ENCODE measurements at places on chromosomes 2 and 18.

DNA sequence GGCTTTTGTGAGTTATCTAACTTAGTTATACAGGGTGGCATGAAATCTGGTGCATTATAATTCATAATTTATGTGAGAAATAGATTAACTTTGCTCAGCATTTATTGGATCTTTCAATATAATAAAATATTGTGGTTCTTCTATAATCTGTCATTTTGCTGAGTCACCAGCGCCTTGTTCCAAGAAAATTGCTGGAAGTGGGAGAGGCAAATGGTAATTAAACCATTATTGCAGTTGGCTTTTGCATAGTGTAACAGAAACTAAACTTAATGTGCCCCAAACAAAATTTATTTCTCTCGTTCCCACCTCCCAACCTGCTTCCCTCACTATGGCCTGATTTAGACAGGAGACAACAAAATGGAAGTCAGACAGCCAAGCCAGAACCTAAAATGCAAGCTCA lies 146.3 kb downstream of the GALR1 start:
- DNase-seq = no peak

DNA sequence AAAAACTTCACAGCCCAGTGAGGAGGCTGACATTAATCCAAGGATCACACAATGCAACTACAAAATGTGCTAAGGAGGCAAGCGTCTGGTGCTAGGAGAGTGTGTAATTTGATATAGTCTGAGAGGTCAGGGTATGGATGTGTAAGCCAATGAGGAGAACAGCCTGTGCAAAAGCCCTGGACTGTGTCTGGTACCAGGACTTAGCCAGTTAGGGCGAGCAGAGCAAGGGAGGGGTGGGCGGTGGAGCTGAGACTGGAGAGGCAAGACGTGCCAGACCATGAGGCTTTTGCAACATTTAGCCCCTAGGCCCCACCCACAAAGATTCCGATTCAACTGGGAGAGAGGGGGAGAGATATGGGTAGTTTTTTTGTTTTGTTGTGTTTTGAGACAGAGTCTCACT lies 33.5 kb upstream of the SPRED2 start:
- DNase-seq = no peak

- DNase-seq = no peak
Observed at GRCh38 chr18:60235164-60235563, 137.4 kb downstream of the MC4R start.

DNA sequence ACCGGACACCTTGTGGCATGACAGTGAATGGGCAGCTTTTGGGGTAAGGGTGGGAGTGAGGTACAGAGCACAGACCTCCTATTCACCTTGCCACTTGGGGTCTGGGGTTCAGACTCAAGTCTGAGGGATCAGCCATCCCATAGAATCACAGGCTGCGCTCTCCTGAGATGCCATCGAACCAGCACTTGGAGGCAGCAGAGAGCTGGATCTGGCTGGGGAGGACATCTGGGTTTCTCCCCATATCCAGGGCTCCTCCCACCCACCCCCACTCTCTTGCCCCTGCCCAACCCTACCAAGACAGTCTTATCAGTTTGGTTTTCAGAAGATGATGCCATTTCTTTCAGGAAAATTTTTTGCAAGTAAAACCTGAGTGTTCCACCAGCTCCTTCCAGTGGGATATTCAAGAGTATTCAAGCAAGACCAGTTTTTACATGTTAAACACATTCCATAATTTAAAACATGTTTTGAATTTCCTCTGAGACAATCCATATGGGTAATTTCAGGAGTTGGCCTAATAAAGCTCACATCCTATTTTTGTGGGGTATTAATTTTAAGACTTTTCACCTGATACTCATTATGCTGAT lies 29.2 kb upstream of the TEX44 start:
- peak; percentile 80 for DNase-seq

DNA sequence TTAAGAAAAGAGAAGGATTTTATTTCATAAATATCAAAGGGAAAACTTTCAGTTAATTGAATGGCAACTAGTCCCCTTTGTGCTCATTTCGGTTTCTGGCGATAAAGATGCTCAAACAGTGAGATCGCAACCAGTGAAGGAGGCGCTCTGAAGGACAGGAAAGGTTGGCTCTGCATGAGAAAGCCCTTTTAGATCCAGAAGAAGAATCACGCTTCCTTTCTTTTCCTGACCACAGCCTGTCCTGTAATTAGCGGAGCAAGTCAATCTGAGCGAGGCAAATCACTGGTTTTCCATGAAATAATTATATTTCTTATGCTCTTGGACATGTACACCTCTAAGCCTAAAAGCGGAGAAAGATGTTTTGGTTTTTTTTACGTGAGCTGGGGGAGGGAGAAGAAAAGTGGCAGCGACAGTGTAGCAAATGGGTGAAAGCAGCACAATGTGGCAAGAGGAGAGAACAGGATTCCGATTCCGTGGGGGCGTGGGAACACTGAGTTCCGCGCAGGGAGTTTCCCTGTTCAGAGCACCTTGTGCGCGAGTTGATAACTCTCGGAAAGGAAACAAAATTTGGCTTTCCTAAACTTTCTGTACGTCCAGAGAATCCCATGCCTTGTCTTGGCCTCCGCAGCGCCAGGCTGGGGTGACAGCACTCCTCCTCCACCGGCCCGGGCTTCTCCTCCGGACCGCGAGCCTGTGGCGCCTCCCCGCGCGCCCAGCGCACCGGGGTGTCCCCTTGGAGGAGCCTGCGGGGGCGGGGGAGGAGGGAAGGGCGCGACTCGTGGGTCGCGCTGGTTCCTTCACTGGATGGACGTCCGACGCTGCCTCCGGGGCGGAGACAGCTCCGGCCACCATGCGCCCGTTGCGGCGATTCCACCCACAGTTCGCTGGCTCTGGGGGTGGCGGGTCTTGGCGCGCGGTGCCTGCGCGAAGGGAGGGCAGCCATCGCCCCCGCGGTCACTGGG lies 620 bp upstream of the SLC9A2 start:
- no peak for DNase-seq

- no peak for DNase-seq
Observed at GRCh38 chr18:24915547-24915946, 436.4 kb downstream of the ZNF521 start.

DNA sequence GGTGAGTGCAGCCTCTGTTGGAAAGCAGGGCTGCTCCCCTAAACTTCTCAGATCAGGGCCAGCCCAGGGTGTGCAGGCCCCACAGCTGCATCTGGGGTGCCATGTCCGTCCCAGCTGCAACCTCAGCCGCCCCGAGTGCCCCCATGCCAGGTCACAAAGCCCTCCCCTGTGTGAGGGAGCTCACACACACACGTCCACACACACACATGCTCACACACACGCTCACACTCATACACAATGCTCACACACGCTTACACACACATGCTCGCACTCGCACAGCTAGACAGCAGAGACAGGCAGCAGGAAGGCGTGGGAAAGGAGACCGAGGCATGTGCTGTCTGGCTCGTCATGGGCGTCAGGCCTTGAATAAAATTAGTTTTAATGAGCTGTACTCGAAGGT lies 55.4 kb downstream of the ADI1 start:
- DNase-seq = no peak

GRCh38 chr18:48621240-48621639 lies 82.4 kb downstream of the CTIF start:
- no peak for DNase-seq

DNA sequence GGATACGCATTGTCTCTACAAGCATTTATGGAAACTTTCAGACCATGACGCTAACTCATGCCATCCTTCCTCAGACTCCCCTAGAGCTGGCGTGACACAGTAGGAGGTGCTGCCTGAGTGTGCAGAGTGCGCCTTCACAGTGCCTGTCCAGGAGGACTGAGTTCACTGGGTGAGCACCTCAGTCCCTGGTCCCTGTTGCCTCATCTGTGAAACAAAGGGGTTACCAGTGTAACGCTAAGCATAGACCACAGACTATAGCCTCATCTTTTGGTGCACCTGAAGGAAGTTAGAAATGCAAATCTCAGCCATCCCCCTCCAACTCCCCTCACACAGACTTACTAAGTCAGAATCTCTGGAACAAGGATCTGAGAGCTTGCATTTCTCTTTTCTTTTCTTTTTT lies 142.8 kb downstream of the TMEM17 start:
- no peak for DNase-seq

GRCh38 chr2:80126596-80127189 lies 177.9 kb downstream of the LRRTM1 start:
- DNase-seq = peak; percentile 11

DNA sequence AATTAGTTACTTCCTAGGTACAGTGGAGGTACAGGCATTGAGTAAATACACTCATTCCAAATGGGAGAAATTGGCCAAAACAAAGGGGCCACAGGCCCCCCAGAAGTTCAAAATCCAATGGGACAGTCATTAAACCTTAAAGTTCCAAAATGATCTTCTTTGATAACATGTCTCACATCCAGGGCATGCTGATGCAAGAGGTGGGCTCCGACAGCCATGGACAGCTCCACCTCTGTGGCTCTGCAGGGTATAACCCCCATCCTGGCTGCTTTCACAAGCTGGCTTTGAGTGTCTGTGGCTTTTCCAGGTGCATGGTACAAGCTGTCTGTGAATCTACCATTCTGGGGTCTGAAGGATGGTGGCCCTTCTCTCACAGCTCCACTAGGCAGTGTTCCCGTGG lies 488.7 kb downstream of the DCDC2C start:
- no peak for DNase-seq

GRCh38 chr2:172273910-172274571 lies 153.3 kb upstream of the ITGA6 start:
- DNase-seq = no peak

DNA sequence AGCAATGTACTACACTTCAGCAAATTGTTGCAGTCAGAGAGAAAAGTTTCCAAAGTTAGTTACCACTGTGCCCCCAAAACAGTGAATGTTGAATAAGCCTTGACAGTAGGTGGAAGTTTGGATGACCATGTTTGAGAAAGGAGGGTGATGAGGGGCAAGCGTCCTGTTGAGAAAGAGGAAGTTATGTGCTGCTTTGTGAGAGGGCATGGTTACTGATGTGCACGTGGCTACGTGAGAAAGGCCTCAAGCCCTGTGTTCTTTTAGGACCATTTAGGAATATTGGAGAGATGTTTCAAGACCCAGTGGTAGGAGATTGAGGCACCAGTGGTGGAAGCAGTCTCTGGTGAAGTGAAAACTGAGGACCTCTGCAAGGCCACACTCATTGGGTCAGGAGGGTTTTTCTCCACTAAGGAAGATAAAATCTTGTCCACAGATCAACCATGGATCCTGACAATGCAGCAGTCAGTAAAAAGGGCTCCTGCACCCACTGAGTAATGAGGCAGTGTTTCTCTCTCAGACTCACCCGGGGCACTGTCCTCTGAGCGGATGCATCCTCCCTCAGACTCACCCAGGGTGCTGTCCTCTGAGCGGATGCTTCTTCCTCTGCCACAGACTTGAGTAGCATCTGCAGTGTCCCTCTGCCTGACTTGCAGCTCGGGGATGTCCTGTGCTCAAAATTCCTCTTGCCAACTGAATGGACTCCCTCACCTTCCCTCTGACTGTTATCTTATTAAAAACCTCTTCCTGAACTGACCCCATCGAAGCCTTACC lies 34.7 kb upstream of the ACTR3 start:
- no peak for DNase-seq

DNA sequence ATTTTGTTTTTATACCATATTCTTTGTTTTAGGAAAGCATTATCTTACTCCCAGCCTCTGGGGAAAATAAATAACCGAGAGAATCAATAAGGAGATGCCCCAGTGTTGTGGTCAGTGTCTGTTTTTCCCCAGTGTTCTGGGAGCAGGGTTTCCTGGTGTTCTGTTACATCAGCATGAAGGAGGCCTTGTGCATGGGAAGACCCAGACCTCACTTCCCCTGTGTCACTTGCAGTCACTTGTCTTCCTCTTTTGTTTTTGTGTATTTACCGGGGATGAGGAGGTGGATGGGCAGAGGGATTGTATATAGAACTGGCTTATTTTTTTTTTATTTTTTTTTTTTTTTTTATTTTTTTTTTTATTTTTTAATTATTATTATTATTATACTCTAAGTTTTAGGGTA lies 45.0 kb upstream of the MGAT5 start:
- DNase-seq = no peak

DNA sequence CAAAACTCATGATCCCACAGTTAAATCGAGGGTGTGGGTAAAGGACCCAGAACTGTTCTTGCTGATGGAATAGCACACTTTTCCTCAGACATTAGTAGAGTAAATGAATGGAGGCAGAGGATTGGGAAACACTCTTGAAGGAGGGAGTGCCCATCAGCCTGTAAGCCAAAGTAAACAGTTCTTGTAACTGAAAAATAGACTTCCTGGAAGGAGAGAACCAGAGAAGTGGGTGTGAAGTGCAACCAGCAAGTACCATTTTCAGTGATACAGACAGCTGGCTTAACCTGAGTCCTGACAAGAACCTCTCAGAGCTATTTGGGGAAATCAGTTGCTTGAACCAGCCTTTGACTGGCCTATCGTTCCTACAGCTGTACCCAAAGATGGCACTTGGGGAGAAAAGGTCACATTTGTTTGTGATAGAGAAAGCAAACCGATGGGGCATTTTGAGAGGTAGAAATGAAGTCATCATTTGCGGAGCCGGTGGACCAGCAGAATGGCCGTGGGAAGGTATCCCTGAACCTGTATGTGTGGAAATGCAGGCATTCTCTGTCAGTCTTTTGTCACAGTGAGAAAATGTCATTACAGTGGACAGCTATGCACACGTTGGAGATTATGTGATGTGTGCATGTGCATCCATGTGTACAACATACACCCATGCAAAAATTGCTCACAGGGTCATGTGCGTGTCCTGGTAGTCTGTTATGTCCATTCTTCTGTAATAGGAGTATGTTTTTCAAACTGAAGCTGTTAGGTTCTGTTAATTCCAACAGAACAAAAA lies 17.8 kb downstream of the CRIM1 start:
- DNase-seq = no peak

DNA sequence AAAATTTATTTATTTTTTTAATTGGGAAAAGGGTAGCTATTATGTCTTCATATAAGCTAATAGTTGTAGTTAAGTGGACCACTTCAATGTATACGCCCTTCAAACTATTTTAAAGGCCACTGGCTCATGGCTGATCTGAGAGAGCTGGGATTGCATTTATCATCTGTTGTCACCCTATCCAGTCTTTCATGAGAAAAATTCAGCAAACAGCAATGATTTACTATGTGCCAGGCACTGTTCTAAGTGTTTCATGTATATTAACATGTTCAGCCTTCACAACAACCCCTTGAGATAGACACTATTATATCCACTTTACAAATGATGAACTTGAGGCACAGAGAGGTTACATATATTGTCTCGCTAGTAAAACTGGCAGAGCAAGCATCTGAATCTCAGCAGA lies 66.1 kb upstream of the ZNF397 start:
- DNase-seq = no peak

DNA sequence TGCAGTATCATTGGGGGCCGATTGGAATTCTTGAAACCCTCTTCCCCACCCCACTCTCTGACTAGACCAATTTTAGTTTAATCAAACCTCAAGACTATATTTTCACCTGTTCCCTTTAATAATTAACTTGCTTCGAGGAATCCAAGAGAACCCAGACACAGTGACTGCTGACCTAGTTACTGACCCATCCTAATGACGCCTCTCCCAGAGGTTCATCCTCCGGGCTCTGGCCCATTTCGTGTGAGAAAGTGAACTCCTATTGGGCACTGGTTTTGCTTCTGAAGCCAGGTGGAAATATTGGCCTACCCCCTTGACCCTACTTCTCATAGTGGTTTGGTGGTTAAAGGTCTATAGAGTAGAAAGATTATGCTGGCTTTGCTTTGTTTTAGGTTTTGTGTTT lies 39.9 kb downstream of the RPL37A start:
- DNase-seq = no peak

GRCh38 chr2:10760794-10761504 lies 39.5 kb downstream of the ATP6V1C2 start:
- DNase-seq = no peak

- DNase-seq = no peak
Observed at GRCh38 chr2:122795763-122796162, 1040.3 kb downstream of the TSN start.
